ENCODE measurements at places on chromosomes 5 and 9.

GRCh38 chr9:99881769-99882168, 24.7 kb upstream of the STX17 start:
- DNase-seq = no peak

GRCh38 chr9:113998114-113998513, 80.0 kb downstream of the AMBP start:
- DNase-seq = no peak

DNA sequence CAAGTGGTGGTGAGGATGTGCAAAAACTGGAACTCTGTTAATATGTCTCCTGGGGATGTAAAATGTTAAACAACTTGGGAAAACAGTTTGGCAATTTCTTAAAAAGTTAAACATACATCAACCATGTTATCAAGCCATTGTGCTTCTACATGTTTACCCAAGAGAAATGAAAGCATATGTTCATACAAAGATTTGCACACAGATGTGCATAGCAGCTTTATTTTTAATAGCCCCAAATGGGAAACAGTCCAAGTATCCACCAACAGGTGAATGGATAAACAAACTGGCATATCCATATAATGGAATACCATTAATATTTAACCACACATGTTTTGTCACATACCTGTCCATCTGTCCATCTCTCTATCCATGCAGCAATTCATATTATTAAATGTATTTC, 6.2 kb downstream of the VPS13A start:
- DNase-seq = no peak

DNA sequence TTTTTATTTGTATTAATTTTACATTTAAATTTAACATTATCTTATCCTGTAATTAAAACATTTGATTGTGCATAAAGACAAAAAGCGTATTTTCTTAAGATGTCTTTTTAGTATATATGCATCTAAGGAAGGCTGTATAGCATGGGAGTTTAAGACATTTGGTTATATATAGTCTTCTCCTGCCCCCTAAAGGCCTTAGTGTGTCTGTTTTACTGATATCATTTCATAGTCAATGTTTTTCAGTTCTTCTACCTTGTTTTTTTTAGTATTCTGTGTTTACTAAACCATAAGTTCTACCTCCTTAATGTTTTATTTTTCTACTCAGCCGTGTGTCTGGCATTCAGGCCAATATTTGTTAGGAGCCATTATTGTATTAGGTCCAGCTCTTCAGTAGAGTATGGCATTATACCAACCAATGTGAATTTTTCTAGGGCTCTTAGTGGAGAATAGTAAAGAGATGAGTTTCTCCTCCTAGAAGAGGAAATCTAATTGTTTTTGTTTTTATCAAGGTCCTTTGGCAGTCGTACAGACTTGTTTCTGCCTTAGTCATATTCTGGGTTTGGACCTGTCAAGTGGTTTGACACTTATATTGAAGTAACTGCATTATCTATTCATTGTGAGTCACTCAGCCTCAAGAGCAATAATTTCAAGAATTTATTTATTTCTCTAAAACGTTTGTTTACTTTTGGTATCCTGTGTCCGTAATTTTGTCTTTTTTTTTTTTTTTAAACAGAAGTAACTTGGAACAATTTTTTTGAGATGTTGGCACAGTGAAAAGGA, 74.8 kb downstream of the SLF1 start:
- no peak for DNase-seq

GRCh38 chr9:36572515-36573418, at the start of gene MELK:
MELK (plus strand) TSS chr9:36572895; CDS start chr9:36581682, 8,787 bp downstream.
- DNase-seq = peak; percentile 99

DNA sequence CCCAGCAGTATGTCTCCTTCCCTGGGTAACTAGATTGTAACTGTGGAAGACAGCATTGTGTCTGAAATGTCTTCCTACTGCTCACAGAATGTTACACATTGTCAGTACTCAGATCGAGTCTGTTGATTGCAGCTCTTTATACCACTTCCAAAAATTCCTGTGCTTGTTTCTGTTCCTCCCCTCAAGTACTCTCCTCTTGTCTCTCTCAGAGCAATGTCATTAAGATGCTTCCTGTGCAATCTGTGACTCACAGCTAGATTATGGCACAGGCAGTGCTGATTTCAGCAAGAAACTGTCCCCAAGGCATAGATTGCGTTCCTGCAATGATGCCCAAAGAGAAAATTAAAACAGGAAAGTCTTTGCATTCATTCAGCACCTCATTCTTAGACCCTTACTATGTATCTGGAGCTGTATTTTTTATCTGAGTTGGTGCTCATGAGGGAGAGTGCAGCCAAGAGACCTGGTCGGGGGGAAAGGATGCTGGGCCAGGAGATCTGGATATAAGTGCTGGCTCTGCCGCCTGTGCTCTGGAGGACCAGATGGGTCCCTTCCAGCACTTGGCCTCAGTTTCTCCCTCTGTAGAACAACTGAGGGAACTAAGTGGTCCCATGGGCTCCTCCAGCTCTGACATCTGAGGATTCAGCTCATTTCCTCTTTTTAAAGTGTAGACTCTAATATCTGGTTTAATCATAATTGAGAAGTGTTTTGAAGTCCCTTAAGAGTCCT, 40.8 kb upstream of the GNPDA1 start:
- no peak for DNase-seq

DNA sequence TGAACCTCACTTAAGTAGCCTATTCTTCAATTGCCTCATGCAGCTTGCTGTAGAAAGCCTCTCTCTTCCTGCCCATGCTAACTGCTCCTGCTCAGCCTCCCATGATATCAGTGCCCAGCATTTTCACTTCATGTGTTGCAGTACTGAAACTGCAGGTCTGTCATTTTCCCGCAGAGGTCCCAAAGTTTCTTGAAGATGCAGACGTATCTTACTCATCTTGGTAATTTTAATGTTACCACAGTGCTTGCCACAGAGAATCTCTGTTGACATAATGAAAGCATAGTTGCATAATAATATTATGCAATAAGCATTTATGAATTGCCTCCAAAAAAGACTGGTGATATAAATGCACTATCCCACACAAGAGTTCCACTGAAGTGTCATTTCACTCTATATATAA, 561.1 kb upstream of the DAP start:
- DNase-seq = no peak

DNA sequence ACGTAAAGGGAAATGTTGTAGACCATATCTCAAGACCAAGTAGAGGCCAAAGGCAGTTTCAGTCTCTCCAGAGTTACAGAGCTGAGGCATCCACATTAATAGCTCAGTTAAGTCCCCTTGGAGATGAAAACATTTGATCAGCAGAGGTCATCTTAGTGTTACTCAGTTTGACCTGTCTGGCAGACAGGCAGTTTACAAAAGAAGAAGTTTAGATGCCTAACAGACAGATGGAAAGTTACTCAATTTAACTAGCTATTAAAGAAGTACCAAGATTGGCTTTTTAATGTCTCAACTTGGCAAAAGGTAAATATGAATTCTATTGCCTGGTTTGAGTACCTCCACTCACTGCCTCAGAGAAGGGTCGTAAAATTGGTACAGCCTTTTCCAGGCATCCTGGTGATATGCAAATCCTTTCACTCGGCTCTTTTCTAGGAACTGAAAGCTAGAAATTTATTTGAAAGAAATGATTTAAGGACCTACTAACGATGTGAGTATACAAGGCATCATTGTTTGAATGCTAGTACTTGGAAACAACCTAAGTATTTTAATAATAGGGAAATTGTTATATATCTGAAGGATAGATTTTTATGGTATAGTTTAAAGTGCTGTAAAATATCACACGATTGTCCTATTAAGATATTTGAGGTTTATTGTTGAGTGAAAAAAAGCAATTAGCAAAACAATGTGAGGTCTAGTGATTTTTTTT, 14.8 kb downstream of the ACO1 start:
- DNase-seq = no peak

DNA sequence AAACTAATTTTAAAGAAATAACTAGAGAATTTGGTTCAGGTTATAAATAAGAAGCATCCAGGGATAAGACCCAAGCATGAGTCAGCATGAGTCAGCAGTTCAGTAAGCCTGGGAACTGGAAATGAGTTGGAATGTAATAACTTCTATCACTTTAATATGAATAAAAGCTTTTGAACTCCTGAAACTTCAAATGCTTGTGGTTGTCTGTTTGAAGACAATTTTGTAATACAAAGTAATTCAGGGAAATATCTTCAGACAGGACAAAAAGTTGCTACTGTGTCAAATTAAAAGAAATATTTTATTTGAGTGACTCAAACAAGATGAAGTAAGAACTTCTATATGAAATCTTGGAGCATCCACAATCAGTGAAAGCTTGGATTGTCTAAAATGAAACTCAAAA, 331.2 kb upstream of the DAB2 start:
- no peak for DNase-seq

DNA sequence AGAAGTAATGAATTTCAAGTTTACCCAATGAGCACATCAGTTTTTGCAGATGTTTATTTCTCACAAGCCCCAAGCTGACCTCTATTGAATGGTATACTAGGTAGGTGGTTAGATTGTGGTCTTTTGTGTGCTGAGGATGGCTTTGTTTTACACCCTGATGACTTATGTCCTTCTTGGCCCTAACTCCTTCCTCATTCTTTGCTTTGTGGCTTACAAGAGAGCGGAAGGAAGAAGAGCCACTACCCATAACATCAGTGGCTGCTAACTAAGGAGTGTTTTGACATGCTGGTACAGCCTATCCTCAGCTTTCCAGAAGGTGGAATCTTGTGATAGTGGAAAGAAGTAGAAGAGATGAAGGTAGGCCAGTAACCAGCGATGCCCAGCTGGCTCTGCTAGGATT, 85.7 kb upstream of the NTRK2 start:
- DNase-seq = no peak

DNA sequence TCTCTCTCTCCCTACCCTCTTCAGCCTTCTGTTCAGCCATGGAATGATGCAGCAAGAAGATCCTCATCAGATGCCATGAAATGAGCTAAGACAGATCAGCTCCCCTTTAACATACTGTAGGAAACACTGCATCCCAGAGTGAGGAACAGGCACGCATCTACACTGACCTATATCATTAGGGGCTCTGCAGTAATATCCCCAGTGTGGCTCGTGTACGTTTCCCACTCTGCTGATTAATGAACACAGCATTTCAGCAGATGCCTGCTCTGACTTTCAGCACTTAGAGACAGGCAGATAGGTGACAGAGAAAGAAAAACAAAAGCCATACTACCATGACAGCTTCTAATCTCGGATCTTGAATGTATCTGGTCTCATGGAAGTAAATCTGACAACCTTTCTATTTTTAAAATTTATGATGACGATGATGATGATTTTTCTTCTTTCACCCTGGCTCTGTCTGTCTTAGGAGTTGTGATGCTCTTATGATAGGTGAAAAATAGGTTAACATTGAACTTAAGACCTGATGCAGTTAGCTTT, 750.3 kb downstream of the CDH12 start:
- no peak for DNase-seq

GRCh38 chr5:174951151-174951780, 226.9 kb downstream of the MSX2 start:
- peak; percentile 83 for DNase-seq

GRCh38 chr5:952597-953271, 55.9 kb upstream of the NKD2 start:
- no peak for DNase-seq

DNA sequence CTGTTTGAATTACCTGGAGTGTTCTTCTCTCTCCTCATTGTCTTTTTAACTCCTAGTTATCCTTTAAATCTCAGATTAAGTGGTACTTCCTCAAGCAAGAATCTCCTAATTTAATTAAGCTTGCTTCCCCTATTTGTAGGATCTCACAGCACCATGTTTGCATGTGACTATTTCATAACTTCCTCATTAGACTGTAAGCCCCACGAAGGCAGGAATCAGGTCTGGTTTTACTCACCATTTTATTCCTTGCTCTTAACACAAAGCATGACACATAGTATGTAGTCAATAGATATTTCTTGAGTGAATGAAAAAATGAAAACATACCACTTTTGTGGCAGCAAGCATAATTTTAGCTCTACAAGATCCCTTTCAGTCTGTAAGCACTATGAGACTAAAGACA, 1.3 kb upstream of the ERMP1 start:
- no peak for DNase-seq

DNA sequence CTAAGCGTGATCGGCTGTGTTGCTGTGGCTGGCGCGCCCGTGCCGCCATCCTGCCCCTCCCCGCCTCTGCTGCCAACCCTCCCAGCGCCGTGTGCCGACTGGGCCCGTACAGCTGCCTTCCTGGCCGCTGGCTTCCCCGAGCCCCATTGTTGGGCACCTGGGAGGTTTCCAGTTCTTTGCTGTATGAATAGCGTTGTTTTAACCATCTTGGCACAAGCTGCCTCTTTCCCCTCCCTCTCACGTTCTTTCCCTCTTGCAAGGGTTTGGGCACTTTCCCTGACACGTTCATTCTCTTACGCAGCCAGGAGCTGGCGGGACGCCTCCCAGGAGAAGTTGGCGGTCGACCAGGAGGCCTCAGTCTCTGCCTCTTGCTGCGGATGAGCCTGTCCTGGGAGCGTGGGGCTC, 43.1 kb upstream of the RXRA start:
- peak; percentile 62 for DNase-seq

DNA sequence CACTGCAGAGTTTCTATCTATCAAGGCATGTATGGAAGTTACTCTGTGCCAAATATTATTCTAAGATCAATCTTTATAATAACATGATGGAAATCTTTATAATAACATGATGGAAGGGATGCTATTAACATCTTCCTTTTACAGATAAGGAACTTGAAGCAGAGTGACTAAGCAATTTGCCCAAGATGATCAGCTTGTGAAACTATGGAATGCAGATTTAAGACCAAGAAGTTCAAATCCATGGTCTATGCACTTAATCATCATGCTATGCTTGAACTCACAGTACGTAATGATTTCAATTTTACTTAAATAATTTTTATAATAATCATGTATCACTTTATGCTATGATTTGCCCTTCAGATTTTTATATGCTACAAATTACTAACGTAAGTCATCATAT, 123.1 kb downstream of the DNAH5 start:
- DNase-seq = no peak

DNA sequence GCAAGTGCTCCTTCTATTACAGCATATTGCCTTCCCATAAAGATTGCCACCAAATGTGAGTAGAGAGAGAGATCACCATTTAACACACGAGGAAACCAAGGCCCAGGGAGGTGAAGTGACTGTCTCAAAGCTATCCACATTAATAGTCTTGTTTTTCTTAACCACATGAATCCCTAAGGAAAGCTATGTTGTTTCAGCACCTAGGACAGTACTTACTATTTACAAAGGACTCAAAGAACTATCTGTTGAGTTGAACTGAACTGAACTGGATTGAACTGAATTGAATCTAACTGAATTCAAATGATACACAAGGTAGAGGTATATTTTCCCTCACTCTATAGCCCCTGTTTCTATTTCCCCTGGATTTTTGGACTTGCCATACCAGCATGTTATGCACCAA, 430.4 kb downstream of the CAAP1 start:
- DNase-seq = peak; percentile 10

GRCh38 chr9:1604942-1605560, 410.1 kb upstream of the SMARCA2 start:
- DNase-seq = peak; percentile 7

- peak; percentile 66 for DNase-seq
Measured at GRCh38 chr9:75891771-75892215, 1.3 kb downstream of the PCSK5 start.

- DNase-seq = peak; percentile 3
Measured at GRCh38 chr9:13351778-13352386, 72.4 kb upstream of the MPDZ start.

- no peak for DNase-seq
Measured at GRCh38 chr9:93517331-93517730, 59.1 kb upstream of the PHF2 start.
